NCI-H82 (cell line): ENCODE measurements at places on chromosomes 6 and 20.

GRCh38 chr6:75526502-75527127 lies 33.0 kb upstream of the FILIP1 start:
- DNase-seq: peak; percentile 74

DNA sequence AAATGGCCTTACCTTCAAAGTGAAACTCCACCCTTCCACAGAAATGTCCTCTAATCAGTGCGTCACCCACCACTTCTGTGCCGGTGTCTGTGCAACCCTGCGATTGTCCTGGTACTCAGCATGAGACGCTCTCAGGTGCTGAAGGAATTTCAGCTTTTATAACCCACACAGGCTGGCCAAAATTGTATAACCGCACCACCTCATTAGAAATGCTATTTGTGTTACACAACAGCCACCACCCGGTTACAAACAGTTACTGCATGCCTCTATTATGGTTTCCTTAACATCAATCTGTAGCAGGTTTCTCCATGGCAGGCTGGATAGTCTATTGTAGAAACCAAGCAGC lies 51.5 kb downstream of the SLC23A2 start:
- peak; percentile 44 for DNase-seq

DNA sequence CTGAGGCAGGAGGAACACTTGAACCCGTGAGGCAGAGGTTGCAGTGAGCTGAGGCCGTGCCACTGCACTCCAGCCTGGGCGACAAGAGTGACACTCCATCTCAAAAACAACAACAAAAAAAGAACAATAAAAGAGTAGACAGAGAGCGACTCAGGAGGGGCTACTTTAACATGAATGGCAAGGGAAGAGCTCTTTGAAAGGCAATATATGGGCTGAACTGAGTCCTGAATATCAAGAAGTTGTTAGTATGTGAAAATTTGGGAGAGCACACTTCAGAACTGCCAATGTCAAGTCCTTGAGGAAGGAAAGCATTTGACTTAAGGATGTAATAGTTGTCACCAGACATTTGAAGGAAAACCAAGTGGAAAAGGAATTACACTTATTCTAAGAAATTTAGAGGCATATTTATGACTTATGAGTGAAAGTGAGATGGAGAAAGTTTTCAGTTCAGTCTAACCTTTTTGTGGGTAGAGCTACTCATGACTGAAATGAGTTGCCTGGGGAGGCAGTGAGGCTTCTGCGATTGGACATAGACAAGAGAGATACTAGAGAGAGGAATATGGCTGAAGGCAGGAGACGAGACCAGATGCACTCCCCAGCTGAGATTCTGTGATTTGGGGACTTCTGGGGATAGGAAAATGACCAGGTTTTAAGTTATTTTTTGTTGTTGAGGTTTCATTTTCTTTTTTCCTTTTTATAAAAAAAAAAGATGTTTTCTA lies 48.6 kb upstream of the SLC16A10 start:
- no peak for DNase-seq

GRCh38 chr6:79072640-79073181 lies 5.3 kb downstream of the PHIP start:
- no peak for DNase-seq

- DNase-seq: no peak
Measured at GRCh38 chr6:11952316-11952715, 59.8 kb upstream of the HIVEP1 start.
